Thyroid gland (tissue), 4 donors: ENCODE measurements at places on chromosomes 1 and 21.

DNA sequence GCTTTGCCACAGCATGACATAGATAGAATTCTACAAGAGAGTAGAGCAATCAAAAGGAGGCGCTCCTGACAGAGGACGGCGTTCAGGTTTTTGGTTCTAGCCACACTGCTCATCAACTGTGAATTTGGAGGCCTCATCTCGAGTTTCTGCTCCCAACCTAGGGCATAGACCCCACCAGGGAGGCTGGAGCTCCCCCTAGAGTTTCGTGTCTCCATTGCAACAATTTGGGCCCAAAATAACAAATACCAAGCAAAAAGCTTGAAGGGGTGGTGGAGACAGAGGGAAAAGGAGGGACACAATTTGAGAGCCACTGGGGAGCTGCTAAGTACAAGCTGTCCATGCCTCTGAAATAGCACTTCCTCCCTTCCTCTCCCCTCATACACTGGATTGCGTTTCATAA lies 297.0 kb downstream of the GPATCH2 start:
- peak; percentile 6 for DNase-seq

DNA sequence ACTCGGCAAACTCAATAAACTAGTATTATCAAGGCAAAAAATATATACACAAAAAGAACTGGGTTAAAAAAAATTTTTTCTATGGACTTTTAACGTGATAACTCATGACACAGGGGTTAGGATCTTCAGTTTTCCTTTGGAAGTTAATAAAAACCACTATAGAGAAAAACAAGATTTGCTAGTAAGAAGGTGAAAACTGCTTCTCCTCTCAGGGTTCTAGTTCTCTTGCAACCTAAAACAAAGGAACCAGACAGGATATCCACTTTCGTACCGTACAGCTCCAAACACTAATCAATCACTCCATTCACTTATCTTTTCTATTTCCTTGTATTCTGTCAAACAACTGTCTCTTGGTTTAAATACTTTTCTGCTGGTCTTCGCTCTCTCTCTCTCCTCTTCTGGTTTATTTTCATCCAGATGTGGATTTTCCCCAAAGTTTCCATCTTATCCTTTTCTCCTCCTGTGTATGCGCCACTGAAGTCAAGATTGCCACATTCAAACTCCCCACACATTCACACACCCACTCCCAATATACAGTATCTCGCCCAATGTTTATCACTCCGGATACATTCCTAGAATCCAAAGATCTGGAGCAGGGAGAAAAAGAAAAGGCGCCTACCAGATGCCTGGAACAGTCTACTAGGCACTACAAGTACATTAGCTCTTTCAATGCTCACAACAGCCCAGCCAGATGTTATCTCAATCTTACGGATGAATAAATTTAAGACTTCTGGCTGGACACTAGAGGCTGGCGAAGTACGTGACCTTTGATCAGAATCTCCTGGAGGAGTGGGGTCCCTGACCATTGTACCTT lies 775 bp upstream of the PRPF38B start:
- no peak for DNase-seq

DNA sequence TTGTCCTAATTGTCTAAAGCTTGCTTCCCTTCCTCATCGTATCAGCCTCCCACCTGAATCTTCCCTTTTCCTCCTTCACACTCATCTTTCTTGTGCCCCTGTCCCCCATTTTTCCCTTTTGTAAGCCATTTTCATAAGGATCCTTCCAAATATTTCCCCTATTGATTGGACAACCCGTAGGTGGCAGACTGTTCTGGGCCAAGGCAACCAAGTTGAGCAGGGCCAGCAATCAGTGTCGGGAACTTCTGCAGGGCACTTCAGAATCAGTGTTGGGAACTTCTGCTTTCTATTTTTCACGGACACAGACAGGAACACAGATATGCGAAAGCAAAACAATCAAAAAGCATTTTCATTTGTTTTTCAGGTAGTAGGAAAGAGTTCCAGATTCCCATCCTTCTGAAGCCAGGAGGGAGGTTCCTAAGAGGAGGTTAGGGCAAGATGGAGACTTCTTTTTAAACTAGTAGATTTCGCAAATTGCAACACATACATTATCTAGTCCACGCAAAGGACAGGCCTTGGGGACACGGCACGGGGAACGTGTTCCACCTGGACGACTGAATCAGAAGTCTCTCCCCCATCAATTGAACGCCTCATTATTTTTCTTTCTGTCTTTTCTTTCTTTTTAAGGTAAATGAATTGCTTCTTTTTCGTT lies 691 bp upstream of the MPZL1 start:
- no peak for DNase-seq

GRCh38 chr1:32208891-32209328 lies at the start of gene DCDC2B:
Gene DCDC2B, plus strand, starts transcription at chr1:32209089. Its CDS starts 5 bp downstream, at chr1:32209094.
- DNase-seq = peak; percentile 91

DNA sequence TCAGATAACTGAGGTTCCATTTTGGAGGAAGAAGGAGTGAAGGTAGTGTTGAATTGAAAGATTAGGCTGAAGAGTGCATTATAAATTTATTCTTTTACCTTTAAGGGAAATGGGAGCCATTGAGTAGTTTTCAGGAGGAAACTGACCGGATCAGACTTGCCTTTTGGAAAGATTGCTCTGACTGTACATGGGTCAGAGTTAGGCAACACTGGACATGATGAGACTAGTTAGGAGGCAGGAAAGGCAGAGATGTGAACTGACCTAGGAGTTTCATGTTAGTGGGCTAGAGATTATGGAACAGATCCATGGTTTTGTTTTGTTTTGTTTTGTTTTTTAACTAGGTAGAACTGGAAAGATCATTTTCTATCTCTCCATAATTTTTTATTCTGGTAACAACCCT lies 78.2 kb downstream of the SNX7 start:
- DNase-seq = no peak

DNA sequence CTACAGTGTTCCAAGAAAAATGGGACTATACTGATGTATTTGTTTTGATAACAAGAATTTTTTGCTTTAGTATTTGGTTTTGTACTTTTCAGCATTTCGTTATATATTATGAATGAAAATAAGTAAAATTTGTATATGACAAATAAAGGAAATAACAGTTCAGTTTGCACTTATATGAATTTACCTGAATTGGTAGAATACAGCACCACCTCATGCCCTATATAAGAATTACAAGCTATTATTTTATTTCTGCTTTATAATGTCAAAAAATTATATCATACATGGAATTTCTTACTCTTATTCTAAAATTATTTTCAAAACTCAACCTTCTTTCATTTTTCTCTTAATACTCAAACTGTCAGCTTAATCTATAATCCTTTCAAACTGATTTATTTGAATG lies 14.6 kb downstream of the EFCAB7 start:
- DNase-seq = no peak

DNA sequence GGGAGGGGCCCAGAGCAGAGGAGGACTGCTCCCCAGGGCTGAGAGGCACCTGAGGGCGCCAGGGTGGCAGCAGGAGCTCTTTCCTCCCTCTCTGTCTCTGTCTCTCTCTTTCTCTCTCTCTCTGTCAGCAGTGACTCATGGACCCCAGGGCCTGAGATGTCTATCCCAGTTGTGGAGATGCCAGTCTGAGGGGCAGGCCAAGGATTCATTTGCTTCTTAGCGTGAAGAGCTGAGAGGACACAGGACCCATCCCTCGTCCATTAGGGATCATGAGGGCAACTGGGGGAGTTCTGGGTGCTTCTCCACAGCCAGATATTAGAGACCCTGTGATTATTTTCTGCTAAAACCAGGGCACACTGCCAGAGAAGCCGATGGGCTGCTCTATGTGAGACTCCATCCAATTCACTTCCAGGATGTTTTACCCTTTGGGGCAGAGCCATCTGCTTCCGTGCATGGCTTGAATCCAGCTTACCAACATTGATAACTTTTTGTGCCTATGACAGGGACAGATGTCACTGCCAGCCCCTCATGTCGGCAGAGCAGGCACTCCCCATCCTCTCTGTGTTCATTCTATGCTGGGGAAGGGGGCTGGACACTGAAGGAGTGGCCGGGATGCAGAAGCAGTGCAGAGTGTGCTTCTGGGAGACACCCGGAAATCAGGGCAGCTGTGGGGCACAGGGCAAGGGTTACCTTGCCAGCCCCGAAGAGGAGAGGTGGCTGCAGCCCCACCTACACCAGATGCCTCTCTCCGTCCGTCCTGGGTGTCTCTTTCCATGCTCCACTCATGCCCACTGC lies 4.1 kb upstream of the PCBP3 start:
- DNase-seq = no peak

DNA sequence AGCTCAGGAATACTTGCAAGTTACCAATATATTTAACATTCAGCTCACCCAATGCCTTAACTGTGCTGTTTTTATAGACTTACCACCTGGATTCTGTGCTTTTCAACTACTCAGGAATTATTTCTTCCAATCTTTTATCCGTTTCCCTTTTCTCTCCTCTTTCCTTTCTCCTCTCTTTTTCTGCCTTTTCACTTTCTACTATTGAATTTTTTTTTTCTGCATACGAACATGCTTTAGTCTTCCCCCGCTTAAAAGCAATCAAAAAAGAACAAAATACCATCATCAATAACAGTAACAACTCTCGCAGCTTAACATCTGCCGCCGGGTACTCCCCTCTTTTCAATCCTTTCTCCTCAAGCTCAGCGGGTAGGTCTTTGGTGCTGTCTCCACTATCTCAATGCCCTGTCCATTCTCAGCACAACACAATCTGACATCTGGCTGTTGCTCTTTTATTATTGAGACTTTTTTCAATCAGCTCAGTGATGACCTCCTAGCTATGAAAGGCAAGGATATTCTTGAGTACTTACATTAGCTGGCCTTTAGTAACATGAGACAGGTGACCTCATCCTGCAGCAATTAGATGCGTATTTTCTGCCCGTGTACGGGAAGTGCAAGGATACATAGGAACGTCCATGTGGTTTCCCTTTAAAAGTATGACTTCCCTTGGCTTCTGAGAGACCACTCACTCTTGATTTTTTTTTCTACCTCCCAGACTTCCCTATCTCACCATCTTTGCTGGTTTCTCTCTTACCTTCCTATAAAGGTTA lies 40.2 kb upstream of the SIPA1L2 start:
- no peak for DNase-seq

DNA sequence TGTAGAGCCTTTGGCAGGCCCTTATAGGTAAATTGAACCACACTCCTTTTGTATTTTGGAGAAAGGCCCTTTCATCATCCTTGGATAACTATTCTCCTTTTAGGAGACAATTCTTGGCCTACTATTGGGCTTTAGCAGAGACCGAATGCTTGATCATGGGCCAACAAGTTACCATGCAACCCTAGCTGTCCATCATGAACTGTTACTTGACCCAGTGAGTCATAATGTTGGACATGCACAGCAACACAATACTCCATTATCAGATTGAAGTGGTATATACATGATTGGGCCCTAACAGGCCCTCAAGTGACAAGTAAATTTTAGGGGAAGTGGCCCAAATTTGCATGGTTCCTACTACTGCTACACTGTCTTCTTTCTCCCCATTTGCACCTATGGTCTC lies 84.4 kb downstream of the CATSPERE start:
- no peak for DNase-seq
